CD4-positive, alpha-beta T cell treated with Interleukin-2 at 100 ng/mL for 4 hours (primary cell): ENCODE measurements at places on chromosomes 3 and 15.

DNA sequence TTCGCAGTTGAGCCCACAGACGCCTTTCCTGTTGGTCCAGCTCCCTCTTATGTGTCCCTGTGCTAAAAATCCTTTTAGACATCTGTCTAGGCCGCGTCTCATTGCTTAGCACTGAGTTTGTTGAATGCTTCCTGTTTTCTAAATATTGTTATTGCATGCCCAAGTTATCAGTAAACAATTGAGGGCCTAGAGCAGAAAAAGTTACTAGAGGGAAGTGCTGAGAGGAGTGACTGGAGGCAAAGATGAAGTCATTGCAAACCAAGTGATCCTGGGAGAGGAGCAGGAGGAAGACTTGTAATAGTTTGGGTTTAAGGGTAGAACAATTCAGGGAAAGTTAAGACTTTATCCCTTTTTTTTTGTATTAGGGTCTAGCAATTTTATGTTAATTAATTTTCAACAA, 88.1 kb downstream of the DCUN1D1 start:
- DNase-seq = no peak

- peak; percentile 74 for DNase-seq
Measured at GRCh38 chr15:45637552-45638033, 2.8 kb downstream of the SQOR start.

DNA sequence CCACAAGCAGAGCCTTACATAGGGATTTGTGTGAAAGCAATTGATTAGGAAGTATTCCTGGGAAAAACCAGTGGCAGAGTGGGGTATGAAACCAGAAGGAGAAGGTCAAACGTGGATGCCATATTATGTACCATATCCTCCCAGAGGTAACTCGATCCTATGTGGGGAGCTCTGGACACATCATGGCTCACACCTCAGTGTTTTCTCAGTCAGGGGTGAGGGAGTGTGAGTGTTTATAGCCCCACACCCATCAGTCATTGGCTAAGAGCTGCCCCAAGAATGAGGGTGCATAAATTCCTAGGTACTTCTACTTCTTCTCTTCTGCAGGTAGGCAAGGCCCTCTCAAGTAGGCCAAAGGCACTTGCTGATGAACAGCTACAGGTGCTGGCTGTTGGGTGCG, 28.2 kb upstream of the PDZRN3 start:
- no peak for DNase-seq

GRCh38 chr3:40745381-40746106, 220.8 kb downstream of the ZNF621 start:
- DNase-seq = no peak

DNA sequence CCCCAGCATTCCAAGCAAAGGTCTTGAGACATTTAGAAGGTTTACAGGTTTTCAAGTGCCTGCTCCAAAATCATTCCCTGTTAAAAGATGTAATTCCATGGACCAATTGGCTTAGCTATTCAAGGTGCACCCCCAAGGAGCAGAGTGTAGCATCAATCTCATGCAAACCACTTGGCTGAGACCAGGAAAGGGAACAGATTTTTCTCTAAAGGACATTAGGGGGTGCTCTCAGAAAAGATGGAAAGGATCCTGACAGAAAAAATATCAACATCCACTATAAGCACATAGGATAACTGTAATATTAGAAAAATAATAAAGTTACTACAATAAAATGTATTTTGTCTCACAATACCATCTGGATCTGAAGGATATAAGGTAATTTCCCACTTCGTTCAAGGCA, 328.0 kb upstream of the CDIN1 start:
- DNase-seq = no peak
